ENCODE measurements at places on chromosomes 4 and X. TPM values are rescaled to one million over a fixed set of nuclear protein-coding genes. Genes with fewer than 3 reads are reported as not detected.

Gene BEX2
- 21.4 TPM for total RNA-seq

Gene BEND4
- under 0.01 TPM for total RNA-seq

Gene CXCL10
- total RNA-seq: 4.7 TPM

Gene ARSJ
- 5.2 TPM for total RNA-seq

Gene ATP2B3
- 0.52 TPM for total RNA-seq

Gene PAGE2
- total RNA-seq: not detected

Gene GRK4
- 12.5 TPM for total RNA-seq
